ENCODE measurements at places on chromosomes 2 and 18.

DNA sequence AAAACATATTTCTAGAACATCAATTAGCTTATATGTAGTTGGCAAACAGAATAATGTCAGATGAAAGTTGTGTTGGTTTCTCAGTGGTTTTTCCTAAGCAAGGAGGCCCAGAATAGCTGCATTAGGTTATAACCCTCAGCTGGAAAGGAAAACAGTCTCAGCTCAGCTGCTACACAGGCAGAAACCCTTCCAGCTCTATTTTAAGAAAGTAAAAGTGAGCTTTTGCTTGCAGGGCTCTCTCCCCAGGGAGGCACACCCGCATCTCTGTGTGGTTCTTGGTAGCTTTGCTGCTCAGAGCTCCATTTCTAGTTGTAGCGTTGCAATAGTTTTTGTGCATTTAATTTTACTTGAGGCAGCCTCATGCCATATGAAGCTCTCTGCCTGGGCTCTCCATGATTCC, 54.6 kb downstream of the PIKFYVE start:
- DNase-seq, result no peak

- no peak for DNase-seq
Measured at GRCh38 chr2:237872178-237872887, 12.9 kb downstream of the RAMP1 start.

- DNase-seq, result no peak
Measured at GRCh38 chr2:111139637-111140317, 19.1 kb downstream of the BCL2L11 start.

DNA sequence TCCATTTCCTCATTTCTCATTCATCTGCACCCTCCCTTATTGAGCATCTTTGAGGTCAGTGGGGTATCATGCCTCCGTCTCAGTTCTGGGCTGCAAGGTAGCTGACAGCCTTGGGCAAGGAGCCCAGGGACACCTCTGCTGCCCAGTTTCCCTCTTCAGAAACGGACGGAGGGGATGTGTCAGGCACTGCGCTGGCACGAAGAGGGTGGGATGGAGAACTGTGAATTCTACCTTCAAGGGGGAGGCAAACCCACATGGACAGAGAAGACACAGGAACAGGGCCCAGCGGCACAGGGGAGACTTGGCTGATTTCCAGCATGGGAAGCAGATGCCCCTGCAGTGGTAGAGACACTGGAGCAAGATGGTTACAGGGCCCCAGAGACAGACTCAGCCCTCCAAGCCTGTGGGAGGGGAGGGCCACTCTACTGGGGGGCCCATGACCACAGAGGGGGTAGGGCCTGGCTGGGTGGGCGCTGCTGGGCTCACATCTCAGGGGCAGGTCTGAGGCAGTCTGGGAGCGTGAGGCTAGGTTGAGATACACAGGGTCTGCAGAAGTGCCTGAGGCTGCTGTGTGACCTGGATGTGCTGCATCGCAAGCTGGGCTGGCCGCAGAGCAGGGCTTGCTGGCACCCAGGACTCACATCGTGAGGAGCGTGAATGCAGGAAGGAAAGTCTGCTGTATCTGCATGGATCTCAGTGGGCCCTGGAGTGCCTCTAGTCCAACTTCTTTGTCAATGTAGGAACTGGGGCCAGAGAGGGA, 92.3 kb downstream of the HS1BP3 start:
- DNase-seq, result no peak
